CD4-positive, alpha-beta T cell treated with Interleukin-17A for 4 hours (primary cell): ENCODE measurements at places on chromosomes 16 and 17.
A peak's percentile ranks its signal among the peaks of the same experiment; 100 is the strongest.

GRCh38 chr16:22673421-22673831 lies 140.5 kb upstream of the HS3ST2 start:
- DNase-seq: no peak

DNA sequence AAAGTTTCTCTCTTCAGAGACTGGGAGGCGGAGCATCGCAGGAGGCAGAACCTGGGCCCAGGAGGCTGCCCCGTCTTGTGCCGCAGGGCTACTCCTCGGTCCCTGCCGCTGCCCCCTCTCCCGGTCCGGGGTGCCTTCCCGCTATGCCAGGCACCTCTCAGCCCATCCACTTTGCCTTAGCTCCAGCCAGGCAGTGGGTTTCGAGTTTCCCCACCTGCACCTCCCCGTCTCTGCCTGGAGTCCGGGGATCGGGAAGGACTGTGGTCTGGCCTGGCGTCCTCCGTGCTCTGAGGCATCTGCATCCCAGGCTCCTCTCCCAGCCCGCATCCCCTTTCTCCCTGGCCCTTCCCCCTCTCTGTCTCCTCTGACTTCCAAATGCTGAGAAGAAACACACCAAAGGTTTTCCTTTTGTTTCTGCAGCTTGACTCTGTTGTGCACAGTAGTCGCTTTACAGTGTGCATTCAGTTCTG lies 26.8 kb upstream of the PIK3R6 start:
- no peak for DNase-seq

DNA sequence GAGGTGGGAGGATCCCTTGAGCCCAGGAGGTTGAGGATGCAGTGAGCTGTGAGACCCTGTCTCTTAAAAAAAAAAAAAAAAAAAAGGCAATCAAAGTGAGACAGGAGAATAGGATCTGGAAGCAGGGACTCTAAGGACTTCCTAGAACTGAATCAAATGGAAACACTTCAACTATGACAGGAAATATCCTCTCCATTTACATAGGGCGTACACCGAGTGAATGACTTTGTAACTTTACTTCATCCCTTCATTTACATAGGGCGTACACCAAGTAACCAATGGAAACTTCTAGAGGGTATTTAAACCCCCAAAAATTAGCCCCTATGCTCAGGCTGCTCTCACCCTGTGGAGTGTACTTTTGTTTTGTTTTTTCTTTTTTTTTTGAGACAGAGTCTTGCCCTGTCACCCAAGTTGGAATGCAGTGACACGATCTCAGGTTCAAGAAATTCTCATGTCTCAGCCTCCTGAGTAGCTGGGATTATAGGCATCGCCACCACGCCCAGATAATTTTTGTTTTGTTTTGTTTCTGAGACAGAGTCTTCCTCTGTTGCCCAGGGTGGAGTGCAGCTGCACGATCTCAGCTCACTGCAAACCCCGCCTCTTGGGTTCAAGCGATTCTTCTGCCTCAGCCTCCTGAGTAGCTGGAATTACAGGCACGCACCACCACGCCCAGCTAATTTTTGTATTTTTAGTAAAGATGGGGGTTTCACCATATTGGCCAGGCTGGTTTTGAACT lies 9.6 kb upstream of the PRPSAP1 start:
- no peak for DNase-seq

GRCh38 chr16:89506113-89506504 lies 2.1 kb upstream of the SPG7 start:
- no peak for DNase-seq

DNA sequence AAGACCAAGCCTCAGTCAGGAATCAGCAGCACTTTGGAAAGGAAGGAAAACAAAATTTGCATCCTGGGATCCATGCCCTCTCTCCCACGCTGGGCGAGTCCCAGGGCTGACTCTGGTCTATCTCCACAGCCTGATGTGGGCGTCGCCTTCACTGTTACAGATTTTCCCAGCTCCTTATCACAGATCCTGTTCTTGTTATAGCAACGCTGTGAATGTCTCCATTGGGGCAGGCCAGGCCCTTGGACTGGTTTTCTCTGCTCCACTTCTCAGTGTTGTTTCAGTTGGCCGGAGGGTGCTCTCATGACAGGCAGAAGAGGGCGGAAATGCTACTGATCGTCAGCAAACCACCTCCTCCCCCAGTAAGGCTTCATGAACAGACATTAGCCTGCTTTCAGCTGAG lies 127.9 kb upstream of the CDH11 start:
- DNase-seq: no peak

GRCh38 chr16:3122926-3123570 lies 10.7 kb downstream of the ZNF205 start:
- no peak for DNase-seq

DNA sequence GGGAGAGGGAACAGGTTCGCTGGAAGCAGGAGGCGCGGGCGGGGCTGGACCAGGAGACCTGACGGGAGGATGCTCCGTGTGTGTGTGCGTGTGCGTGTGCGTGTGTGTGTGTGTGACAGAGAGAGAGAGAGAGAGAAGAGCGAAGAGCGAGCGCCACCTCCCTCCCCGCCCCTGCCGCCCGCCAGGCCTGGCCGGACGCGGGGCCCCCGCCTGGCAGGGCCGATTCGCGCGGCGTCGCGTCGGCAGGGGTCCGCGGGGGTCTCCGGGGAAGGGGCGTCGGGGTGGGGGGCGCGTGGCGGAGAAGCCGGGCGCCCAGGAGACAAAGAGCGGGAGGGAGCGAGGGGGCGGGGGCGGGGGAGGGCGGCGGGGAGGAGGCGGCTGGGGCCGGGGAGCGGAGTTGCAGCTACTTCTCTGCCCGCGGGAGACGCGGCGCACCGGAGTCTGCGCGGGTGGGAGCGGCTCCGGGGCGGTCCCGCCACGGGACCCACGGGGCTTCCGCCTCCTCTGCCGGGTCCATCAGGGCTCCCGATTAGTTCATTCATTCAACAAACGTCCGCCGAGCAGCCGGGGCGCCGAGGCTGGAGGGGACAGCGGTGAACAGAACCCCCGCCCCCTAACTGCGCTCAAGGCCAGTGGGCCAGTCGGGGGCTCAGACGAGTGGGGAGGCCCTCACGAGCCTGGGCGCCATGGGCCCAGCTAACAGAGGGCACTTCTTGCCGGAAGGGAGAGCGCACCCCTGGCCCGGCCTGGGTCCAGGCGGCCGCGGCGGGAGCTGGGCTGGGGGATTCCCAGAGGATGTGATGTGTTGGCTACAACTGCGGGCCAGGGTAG lies at the start of gene SAMD14:
Gene SAMD14, minus strand, starts transcription at position 433 of the 831 bp plus-strand sequence. CDS start 5,201 bp downstream, outside the sequence.
- peak; percentile 66 for DNase-seq

DNA sequence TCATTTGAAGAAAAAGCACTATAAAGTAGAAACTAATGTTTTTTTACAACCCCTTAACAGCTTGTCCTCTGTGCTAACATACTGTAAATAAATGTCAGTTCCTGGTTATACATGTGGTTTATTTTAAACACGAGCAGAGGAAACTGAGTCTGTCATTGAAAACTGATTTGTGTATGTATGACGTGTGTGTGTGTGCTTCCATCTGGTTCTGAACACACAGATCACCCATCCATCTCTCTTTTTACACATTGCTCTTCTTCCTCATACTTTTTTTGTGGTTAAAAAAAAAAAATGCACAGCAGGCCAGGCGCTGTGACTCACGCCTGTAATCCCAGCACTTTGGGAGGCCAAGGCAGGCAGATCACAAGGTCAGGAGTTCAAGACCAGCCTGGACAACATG lies 49.5 kb downstream of the ZNF423 start:
- no peak for DNase-seq

DNA sequence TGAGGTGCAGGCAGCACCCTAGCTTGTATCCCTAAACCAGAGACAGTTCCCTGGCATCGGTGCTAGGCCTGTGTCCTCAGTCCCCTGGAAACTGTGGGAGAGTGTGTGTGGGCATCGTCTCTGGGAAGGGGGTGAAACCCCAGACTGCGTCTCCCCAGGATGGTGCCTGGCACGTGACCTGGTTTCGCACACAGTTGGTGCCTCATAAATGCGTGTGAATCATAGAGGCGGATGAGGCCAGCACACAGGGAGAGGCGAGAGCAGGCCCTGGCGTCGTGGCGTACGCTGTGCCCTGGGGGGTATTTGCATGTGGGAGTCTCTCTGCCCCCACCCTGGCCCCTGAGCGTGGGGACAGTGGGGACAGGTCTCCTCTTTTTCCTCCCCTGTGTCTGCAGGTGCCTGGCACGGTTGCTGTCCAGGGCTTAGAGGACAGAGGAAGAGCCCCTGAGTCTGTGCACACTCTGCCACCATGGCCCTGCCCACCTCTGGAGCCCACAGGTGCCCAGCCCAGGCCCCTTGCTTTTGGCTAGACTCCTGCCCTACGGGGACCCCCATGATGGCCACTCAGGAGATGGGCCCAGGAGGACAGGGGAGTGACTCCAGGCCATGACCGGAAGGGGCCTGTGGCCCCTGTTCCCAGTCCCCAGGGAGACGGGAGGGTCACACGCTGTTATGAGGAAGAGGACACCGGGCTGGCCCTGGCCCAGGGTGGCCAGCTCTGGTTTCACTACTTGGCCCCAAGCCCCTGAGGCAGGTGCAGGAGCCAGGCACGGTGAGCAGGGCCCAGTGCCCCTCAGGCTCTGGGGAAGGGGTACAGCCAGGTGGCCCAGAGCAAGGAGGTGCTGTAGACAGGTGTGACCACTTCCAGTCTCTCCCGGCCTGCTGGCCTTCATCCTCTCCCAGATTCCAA lies 1.3 kb upstream of the FSCN2 start:
- no peak for DNase-seq

DNA sequence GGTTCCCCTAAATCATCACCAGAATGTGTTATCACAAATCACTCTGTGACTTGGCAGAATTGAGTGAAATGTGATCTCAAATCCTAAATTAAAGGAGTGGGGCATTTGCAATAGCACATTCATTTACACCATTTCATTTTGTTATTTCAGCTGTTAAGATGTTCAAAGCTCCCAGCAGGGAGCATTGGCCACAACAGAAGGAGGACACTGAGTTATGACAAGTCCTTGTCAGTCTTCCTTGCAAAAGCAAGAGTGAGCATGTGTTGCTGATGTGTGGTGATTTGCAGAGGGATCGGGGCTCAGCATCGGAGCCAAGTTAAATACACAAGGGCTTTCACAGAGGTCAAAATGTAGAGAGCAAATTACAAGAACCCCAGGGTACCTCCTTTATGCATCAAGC lies 372.2 kb upstream of the CDH5 start:
- DNase-seq: no peak

DNA sequence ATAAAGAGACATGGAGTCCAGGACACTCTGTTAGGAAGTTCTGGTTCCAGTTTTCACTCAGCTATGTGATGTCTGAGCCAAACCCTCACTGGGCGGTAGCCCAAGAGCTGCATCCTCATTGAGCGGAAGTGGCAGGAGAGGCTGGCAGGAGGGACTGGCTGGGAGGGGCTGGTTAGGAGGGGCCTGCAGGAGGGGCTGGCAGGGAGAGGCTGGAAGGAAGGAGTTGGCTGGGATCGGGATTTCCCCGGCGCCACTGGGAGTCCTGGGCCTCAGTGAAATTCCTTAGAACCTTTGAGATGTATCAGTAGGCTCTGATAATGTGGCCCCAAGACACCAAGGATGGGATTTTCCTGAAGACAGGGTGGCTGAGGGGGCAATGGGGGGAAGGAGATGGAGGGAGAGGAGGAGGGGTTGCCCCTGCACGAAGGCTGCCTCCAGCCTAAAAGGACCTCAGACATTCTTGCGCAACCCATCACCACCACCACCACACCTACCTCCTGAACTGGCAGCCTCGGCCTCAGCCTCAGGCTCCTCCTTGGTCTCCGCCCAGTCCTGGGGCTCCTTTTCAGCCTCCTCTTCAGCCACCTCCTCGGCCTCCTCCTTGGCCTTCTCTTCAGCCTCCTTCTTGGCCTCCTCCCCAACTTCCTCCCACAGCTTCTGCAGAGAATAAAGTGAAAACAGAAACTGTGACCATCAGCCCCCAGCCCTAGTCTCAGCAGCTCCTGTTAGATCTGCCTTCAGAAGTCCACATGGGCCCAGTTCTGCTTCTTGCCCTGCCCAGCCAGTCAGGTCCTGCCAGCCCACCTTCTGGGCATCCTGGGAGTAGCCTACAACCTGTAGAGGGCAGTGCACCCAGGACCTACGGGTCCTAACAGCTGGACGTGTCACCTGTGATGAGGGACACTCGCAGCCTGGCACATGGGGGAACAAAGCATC lies 31.7 kb downstream of the CNGB1 start:
- DNase-seq: no peak

GRCh38 chr17:20999841-21000532 lies 42.8 kb downstream of the USP22 start:
- no peak for DNase-seq

GRCh38 chr17:81461607-81462500 lies 50.7 kb downstream of the ACTG1 start:
- no peak for DNase-seq

DNA sequence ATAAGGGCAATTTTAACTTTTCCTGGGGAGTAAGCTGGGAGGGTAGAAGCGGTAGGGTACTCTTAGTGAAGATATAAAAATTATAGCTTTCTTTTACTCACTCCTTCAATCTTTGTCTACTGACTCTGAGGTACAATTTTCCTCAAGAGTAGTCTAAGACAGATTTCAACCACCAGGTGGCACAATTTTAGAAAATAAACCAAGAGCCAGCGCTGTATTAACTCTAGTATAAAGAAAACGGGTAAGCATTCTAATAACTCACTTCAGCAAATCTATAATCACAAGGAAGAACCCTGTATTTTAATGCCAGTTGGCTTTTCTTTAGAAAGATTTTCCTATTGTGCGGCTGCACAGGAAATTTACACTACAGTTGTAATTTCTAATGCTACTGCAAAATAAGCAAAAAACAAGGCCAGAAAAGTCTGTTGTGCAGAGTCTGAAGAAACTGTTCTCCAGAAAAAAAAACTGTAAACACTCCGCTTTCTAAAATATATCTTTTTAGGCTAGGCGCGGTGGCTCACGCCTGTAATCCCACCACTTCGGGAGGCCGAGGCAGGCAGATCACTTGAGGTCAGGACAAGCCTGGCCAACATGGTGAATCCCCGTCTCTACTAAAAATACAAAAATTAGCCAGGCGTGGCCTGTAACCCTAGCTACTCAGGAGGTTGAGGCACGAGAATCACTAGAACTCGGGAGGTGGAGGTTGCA lies 1.9 kb downstream of the CMC2 start:
- DNase-seq: peak; percentile 33

DNA sequence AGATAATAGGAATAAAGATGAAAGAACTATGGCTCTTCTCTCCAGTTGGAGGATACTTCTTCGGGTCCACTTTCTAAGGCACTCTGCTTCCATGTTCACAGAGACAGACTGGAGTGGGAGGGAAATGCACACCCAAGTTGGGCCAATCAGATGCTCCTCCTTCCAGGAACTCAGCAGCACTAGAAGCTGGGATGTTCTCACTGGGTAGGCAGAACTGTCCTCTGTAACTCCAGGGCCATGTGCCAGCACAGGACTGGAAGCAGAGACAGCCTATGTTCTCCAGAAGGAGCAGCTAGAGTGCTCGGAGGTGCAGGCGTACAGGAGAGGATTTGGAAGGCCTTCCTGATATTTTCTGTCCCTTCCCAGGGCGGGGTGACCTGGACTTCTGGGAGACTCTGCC lies 49.9 kb upstream of the SREBF1 start:
- no peak for DNase-seq

- no peak for DNase-seq
These were observed 15.0 kb downstream of the NTN1 start for GRCh38 chr17:9036336-9036735.

GRCh38 chr17:17723354-17724261 lies 42.4 kb downstream of the RAI1 start:
- peak; percentile 35 for DNase-seq
